ENCODE measurements at places on chromosomes 4 and X.

- DNase-seq = no peak
Observed at GRCh38 chrX:47358387-47359065, 11.9 kb upstream of the ZNF157 start.

GRCh38 chr4:74377714-74378113 lies 12.8 kb downstream of the EREG start:
- DNase-seq = no peak

GRCh38 chrX:23228950-23229448 lies 105.7 kb upstream of the PTCHD1 start:
- no peak for DNase-seq

DNA sequence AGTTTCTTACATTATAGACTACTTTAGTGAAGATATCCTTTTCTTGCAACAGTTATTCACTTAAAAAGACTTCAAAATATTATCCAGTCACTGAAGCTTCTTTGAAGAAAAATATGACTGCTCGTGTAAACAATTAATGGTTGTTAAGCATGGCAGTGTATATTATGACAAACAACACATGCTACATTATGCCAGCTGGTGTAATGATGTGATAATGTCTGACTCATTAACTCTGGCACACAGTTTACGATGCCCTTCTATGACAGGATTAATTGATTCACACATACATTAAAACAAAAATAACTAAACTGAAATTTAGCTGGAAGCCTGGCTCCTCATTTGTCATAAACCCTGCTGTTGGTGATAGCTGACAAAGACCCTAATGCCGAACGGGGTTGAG lies 22.4 kb downstream of the GK2 start:
- DNase-seq = no peak

DNA sequence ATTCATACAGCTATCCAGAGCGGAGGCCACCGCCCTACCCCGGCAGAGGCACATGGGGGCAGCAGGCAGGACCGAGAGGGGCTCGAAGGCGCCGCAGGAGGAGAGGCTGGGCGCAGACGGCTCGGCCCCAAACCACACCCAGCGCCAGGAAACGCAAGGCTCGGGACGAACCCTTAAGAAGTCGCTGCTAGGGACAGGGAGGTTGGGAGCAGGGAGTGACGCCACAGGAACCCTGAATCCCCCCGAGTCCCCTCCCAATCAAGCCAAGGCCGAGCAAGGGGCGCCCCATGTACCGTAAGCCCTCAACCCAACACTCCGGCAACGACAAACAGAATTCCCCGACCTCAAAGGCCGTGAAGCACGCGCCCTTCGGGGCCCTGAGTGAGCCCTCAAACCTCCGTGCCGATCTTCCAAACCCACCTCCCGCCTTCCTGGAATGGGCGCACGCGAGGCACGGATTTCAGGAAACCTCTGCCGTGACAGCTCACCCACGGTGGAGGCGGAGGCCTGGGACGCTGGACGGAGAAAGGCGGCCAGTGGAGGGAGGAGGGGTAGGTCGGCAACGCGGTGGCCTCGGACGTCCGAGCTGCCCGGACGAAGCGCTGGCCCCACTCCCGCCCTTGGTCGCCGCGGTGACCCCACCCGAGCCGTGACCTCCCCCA lies 1.8 kb downstream of the ZFYVE28 start:
- peak; percentile 34 for DNase-seq

GRCh38 chrX:118513120-118513898 lies 17.7 kb downstream of the DOCK11 start:
- DNase-seq = no peak

- peak; percentile 41 for DNase-seq
Observed at GRCh38 chr4:71186566-71187403, 152.0 kb upstream of the SLC4A4 start.

DNA sequence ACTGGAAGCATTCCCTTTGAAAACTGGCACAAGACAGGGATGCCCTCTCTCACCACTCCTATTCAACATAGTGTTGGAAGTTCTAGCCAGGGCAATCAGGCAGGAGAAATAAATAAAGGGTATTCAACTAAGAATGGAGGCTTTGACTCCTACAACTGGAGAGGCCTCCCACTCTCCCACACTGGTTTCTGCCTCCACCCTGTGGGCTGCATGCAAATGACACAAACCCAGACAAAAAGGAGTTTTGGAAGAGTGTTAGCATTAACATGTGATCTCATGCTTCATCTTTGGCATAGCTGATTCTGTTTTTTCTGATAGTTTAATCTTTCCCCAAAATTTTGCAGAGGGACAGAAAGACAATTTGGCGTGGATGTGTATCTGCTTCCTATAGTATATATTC lies 80.8 kb upstream of the IQCM start:
- no peak for DNase-seq
